ENCODE measurements at places on chromosomes 1 and 21.
A peak's percentile ranks its signal among the peaks of the same experiment; 100 is the strongest.

GRCh38 chr1:184685116-184685515 lies 69.5 kb downstream of the EDEM3 start:
- DNase-seq = no peak

- no peak for DNase-seq
These were observed 31.1 kb downstream of the C1orf21 start for GRCh38 chr1:184417916-184418315.

DNA sequence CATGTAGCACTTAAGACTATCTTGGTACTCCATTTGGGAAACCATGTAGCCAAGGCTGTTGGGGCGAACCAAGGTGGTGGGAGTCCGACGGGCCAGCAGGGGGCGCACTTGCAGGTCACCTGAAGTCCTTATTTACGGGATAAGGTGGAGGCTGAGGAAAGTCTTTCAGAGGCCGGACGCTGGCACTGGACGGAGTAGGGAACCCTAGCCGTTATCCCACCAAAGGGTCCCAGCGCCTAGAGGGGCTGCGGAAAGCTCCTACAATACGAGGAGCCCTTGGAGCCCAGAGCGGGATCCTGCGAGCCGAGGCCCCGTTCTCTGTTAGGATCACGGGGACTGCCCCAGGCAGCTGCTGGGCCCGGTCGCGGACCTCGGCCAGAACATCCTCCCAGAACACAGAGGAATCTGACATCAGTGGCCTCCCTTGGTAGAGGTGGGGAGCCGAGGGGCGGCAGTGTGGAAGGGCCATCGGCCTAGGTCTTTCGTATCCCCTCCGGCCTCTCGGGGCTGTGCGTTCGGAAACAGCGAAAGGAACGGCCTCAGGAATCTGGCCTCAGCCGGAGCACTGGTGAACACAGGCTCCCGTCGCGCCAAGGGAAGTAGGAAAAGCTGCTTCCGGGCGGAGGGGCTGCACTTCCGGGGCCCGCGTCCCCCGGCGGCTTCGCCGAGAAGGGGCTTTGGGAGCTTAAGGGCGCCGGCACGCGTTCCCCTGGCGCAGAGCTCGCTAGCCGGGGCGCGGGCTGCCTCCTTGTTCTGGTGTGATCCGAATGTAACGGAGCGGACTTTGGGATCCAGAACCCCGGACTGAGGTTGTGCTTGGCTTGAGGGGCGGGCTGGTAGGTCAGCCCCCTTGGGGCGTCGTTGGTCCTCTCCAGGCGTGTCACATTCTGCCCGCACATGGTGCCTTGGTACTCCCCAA lies 29.9 kb upstream of the RPTN start:
- DNase-seq = peak; percentile 39

DNA sequence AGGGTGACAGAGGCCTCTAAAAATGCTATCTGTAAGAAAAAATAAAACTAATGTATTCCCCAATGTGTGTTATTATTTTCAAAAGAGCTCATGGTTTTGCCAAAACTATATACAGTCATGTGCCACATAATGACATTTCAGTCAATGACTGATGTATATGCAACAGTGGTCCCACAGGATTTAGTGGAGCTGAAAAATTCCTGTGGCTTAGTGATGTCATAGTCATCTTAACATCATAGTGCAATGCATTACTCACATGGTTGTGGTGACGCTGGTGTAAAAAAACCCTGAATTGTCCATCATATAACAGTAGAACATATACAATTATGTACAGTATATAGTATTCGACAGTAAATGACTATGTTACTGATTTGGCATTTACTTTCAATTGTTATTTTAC lies 172.4 kb downstream of the CACNA1E start:
- no peak for DNase-seq

DNA sequence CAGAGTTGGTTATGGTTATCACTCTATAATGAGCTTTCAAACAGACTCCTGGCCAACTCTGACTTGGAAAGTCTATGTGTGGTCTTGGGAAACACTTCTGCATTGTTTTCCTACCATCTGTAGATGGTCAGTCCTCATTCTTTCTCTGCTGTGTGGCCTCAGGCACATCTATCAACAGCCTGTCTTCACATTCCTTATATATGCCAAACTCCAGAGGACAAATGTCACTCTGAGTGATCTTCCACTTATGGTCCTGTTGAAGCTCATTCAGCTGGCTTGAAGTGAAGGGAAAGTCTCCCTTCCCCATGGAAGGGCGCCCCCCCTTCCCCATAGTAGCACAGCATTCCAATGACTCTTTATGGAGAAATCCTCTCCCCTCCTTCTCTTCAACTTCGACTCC lies 58.7 kb downstream of the VANGL2 start:
- DNase-seq = no peak

GRCh38 chr1:224698015-224698451 lies 81.9 kb downstream of the CNIH3 start:
- no peak for DNase-seq

DNA sequence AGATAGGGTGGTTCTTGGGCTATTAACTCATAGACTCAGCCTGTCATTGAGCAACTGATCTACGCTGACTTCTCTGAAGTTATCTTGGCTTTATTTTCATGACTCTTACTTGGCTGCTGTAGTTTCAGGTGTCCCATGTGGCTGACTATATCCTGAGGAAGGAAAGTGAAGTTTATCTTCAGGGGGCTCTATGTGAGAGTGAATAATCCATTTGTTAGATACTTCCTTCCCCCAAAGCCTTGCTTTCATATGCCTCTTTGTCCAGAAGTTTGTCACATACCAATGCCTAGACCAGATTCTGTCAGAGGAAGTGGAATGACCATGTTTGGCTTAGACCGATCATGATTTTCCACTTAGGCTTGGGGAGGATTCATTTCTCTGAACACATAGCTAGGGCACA lies 27.9 kb upstream of the C1orf87 start:
- no peak for DNase-seq

DNA sequence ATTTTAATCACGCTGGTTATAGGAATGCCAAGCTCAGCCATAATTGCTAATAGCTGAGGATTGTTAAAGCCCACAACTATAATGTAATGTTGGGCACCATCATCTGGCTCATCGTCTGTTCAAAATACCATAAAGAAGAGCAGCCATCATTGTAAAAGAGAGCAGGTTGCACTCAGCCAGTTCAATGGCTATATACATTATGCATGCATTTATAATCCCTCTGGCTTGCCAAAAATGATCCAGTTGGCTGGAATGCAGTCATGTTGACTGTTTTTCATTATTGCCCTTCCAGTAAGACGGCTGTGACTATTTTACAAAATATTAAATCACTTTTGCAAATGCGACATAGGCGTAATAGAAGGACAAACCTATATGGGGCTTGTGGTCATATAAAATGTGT lies 85.3 kb downstream of the SPAG17 start:
- DNase-seq = no peak

DNA sequence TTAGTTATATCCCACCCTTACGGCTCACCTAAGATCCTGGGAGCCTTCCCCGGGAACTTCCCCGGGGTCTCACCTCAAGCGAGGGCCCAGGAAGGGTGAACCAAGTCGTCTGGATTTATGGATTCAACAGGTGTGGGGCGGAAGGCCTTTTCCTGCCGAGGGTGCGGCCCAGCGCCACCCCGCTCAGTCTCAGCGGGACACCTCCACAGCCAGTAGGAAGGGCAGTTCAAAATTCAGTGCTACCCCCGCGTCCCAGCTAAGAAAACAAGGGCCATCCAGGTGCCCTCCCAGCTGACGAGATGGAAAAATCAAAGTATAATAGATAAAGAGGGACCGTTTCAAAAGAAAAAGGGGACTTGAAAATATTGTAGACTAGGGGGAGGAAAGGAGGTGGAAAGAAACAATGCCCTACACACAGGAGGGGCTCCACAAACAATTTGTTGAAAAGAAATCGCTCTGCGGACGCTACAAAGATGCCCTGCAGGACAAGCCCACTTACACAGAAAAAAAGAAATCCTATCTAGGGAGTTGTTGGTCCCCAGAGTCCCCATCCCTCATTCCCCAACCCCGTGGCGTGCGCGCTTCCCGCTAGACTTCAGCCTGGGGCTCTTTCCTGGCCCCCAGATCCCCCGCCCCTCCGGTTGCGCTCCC lies 1.3 kb downstream of the SLC2A1 start:
- no peak for DNase-seq

- DNase-seq = no peak
These were observed 7.6 kb upstream of the RXRG start for GRCh38 chr1:165452336-165453130.

DNA sequence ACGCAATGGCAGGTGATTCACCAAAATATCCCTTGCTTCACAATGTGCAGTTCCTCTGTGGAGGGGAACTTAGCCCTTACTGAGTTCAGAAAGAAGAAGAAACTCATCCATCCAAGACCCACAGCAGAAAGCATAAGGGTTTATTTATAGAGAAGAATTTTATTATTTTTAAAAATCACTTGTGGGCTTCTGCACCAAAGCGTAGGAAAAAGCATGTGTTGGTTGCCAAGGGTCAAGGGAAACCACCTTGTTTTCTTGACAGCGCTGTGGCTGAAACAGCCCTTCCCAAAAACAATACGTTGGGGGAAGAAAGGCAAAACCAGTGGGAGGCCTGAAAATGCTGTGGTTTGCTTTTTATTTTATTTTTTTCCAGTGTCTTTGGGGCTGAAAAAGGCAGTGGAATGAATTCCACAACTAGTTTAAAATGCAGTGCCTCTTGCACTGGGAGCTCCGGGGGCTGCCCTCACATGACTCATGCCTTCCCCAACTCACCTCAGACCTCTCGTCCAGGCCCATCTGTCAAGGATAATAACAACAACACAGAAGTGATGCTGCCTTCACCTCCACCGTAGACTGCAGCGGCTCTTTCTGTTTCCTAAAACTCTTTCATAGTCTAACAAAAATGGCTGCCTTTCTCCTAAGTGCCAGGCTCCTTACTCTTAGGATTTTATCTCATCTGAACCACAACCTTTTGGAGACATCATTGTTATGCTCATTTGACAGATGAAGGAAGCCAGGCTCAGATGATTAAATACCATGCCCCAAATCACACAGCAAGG lies 224.2 kb upstream of the JUN start:
- no peak for DNase-seq

GRCh38 chr21:29080454-29080941 lies 7.0 kb upstream of the CCT8 start:
- DNase-seq = peak; percentile 39

DNA sequence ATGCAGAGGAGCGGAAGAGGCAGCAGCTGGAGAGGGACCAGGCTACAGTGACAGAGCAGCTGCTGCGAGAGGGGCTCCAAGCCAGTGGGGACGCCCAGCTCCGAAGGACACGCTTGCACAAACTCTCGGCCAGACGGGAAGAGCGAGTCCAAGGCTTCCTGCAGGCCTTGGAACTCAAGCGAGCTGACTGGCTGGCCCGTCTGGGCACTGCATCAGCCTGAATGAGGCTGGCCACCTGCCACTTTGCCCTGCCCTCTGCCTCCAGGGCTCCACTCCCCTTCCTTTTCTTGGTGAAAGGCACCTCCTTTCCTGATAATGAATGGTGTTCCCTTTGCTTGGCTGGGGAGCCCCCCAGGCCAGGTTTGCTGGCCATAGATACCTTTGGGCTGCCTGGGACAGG lies 3.3 kb upstream of the HMGN2 start:
- no peak for DNase-seq

- DNase-seq = no peak
These were observed 51.5 kb upstream of the EDARADD start for GRCh38 chr1:236342403-236343245.

- DNase-seq = no peak
These were observed 37.3 kb downstream of the PTAFR start for GRCh38 chr1:28139025-28139712.

DNA sequence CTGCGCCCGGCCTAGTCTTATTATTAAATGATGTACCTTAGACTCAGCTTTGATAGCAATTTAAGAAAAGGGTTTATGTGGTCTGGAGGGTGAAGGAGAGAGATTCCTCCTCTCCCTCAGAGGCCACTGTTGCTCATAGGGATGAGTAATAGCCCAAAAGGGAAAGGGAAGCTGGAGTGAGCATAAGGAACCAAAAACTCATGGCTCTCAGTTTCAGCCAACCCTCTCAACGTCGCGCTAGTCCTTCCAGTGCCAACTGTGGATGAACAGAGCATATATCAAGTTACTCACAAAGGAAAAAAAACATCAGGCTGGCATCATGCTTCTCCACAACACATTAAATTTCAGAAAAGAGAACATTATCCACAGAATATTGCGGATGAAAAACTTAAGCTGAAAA lies 8.3 kb upstream of the GPR89B start:
- DNase-seq = no peak

DNA sequence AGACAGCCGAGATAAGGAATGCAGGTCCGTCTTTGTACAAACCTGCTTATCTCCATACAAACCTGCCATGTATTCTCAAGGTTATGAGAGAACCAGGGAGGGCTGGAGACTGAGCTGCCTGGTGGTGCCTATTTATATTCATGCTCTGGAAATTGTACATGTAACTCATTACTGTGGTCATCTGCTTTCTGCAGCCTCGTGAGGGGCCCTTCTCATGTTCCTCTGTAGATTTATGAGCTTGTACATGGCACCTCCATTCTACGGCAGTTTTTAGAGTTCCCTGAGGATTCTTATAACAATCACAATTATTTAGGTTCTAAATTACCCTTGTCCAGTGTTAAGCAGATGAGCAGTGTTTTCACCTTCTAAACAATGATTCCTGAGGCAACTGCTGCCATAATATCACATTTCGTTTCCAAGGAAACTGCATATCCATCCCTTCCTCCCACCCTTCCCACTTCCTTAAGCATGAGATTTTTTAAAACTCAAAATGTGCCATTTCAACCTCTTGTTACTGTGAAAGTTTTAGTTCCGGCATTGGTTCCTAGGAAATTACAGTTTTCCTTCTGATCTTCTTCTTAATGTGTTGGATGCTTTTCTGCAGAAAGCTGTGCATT lies 112.1 kb downstream of the ST6GALNAC3 start:
- DNase-seq = no peak

DNA sequence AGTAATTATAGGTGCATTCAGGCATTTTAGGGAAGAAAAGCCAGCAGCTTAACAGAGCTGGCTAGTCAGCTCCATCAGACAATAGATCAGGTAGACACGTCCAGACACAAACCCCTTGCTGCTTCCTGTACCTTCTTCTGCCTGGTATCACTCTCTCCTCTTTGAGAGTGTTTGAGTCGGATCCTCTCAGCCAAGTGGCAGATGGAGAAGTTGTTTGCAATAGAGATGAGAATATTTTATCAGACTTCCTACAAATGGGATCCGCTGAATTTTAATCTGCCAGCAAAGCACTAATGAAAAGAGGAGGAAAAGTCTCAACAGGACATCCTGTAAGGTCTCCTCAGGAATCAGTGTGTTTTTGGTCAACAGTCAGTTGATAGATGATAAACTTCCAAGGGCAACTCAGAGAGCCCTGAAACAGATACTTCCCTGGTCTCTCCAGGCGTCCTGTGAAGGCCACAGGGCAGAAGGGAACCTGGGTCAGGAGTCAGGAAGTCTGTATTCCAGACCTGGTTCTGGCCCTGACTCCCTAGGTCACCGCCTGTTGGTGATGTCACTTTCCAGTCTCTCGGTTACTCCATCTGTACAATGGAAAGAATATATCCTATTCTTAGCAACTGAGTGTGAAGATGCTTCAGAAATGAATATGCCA lies 62.1 kb upstream of the PROX1 start:
- DNase-seq = no peak

Measured in KBM-7 (cell line).